NCI-H748 treated with DMSO at 0.1 percent for 48 hours (cell line): ENCODE measurements at places on chromosomes 3 and 15.

DNA sequence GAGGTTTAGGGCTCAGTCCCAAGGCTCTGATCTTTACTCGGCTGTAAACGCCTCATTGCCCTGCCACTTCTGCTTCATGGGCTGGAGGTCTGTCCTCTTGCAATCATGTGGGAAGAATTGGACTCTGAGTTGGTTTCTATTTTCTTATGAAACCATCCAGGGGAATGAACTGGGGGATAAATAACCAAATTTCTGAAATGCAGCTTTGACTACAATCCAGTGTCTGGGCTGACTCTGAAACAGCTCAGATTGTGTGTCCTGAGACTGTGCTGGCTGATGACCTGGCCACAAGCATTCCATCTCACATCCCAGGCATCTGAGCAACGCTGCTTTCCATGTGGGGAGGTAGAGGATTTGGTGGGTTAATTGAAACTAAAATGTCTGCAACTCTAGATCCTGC is 71.0 kb upstream of the GALNT15 start:
- DNase-seq: no peak

DNA sequence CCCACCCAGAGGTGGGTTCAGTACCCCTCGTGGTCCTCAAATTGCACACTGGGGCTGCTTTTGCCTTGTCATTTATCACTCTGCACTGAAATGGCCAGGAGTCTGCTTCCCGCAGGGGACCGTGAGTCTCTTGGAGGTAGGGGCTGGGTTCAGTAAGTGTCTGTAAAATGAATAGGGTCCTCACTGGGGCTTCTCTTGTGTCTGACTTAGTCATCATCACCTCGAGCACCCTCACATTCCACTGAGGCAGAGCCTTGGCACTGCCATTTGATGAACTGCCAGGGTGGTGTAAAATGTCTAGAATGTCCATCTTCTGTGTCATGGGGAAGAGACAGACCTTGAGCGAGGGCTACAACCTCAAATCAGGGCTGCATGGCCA is 61.0 kb upstream of the RYK start:
- DNase-seq: no peak

DNA sequence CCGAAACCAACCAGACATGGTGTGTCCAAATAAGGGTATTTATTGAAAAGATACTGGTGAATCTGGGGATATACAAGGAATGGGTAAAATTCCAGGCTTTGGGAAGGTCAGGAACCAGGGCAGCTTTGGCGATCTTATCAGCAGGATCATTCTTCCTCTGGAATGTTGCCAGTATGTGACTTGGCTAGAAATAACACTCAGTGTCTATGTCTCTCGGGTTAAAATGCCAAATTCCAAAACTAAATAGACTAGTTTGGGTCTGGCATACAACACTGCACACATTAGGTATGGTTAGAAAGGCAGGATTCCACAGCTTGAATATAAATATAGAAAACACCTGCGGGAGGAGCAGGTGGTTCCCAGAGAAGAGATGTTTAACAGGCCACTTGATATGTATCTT is 220.2 kb upstream of the CD96 start:
- no peak for DNase-seq

GRCh38 chr3:54988838-54989630 is 61.2 kb upstream of the LRTM1 start:
- DNase-seq: no peak

- no peak for DNase-seq
Measured at GRCh38 chr3:42712688-42713372, 10.2 kb upstream of the HHATL start.

- DNase-seq: peak; percentile 1
Measured at GRCh38 chr15:29924750-29925149, 102.5 kb upstream of the TJP1 start.

DNA sequence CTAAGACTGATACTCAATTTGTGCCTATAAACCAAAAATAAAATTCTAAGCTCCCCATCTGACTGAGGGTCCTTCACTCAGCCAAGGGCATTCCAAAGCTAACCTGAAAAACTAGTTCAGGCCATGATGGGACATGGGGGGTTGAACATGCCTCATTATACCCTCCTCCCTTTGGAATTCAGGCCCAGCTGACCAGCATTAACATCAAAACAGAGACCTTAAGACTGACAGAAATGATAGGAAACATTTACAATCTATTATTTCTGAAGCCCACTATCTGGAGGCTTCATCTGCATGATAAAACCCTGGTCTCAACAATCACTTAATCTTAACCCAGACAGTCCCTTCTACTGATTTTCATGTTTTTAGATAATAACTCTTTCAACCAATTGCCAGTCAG is 140.4 kb downstream of the ANO10 start:
- DNase-seq: no peak

DNA sequence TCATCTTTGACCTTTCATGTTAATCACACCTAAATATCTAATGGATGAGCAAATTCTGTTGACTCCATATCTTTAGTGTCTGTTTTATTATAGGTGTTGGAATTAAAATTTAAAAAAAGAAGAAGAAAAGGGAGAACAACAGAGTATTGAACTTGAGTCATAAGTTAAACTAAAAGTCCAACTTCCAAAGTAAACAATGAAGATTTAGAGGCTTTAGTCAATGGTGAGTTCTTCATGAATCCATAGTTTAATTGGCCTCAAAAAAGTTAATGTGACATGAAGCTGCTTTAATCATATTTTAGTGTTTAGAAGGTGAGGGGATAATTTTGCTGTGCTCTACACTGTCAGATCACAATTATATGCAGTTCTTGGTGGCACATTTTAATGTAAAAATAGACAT is 288.2 kb upstream of the RORA start:
- DNase-seq: no peak

- no peak for DNase-seq
Measured at GRCh38 chr15:99503411-99503810, 62.4 kb upstream of the MEF2A start.

- DNase-seq: peak; percentile 13
Measured at GRCh38 chr15:68431792-68432401, at the start of gene ITGA11. Gene ITGA11 (minus strand): TSS chr15:68432163. CDS start chr15:68432066, 97 bp downstream.

DNA sequence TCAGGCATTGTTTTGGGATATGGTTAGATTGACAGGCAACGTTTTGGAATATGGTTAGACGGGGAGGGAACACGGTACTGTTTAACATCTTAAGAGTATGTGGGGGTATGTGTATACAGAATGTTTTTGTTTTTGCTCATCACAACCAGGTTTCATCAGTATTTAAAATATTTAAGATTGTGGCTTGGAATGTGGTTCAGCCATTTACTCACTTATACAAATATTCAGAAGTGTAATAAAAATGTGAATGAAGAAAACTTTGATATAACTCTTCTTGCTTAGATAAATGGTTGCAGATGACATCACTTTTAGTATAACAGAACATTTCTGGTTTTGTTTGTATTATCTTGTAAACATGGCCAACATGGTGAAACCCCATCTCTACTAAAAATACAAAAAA is 3.9 kb upstream of the PAK2 start:
- no peak for DNase-seq

- DNase-seq: peak; percentile 65
Measured at GRCh38 chr3:182212479-182213076, 500.9 kb downstream of the SOX2 start.

DNA sequence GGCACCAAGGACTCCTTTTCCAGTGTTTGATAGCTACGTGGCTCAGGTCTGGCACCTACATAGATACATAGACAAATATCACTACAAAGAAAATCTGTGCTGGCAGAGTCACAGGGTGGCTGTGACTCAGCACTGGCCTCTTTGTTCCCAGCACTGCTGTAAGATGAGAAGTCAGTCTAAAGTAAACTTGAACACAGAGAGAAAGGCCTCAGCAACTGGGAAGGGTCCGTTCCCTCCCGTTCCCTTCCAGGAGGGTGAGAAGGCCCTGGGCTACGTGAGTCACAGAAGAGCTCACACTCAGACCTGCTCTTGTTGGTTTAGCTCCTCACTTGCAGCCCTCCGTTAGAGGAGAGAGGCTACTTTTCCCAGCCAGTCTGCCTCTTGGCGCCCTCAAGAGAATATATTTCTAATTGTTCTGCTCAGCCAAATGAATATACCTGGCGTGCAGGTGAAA is 23.1 kb downstream of the ANXA2 start:
- DNase-seq: peak; percentile 28
